D721Med (cell line): ENCODE measurements at places on chromosomes 2 and 18.

DNA sequence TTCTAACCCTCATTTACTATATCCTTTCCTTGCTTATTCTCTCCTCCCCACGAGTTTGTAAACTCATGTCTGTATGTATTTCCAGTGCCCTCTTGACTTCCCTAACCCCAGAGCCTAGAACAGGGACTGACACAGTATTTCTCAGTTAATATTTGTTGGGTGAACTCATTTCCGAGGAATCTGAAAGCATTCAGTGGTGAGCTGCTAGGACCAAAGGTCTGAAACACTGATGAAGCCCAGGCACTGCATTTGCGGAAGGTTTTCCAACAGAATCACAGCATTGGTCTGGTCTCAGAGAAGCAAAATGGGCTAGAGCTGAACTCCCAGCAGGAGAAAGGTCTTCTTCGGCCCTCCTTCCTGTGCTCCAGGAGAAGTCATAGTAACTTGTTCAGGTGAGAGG is 56.8 kb downstream of the SOX11 start:
- DNase-seq = no peak

DNA sequence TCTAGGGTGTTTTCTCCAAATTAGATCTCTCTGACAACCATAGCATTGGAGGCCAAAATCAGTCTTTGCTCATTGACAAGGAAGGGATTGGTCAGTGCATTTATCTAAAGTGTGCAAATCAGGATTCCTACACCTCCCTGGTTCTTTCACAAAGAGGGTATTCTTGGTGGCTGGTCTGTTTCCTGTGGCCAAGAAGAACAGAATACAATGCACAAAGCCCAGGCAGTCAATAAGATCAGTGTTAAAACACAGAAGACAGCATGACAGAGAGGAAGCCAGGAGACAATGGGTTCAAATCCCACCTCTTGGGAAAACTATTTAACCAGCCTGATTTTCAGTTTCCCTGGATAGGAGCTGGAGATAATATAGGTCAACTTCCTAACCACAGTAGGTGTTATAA is 46.1 kb upstream of the THOC1 start:
- DNase-seq = no peak

DNA sequence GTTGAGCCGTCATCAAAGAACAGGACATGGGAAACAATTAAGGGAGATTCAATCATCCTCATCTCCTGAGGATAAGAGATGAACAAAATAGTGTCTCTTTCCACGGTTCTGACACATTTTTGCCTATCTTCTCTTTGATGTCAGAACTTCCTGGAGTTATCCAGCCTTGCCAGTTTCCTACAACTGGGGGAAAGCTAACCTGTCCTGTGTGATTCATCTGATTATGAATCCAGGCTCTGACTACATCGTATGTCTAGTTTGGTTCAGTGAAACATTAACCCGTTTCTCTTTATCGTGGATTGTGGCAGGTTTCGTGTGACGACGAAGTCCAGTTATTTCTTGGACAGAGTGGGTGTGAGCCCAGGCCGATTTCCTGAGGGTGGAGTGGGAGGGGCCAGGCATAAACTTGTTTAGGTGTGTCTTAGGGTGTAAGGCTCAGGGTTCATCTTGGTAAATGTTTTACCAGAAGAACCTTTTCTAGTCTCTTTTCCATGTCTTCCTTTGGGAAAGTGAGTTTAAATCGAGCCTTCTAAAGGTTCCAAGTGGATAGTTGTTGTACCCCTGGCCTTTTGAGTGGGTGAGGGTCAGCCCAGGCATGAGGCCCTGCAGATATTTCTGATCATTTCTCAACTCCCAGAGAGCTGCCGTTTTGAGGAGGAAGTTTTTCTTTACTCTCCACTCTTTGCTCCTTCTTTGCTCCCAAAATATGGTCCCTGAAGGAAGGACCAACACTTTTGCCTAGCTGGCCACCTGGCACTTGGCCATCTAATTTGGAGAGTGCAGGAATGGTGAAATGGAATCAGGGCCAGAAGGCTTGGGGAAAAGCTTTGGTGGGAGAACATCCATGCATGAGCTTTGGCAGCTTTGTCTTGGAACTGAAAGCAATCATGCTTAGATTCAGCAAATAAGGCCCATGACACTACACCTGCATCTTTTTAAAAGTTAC is 50.4 kb upstream of the FZD5 start:
- DNase-seq = no peak

DNA sequence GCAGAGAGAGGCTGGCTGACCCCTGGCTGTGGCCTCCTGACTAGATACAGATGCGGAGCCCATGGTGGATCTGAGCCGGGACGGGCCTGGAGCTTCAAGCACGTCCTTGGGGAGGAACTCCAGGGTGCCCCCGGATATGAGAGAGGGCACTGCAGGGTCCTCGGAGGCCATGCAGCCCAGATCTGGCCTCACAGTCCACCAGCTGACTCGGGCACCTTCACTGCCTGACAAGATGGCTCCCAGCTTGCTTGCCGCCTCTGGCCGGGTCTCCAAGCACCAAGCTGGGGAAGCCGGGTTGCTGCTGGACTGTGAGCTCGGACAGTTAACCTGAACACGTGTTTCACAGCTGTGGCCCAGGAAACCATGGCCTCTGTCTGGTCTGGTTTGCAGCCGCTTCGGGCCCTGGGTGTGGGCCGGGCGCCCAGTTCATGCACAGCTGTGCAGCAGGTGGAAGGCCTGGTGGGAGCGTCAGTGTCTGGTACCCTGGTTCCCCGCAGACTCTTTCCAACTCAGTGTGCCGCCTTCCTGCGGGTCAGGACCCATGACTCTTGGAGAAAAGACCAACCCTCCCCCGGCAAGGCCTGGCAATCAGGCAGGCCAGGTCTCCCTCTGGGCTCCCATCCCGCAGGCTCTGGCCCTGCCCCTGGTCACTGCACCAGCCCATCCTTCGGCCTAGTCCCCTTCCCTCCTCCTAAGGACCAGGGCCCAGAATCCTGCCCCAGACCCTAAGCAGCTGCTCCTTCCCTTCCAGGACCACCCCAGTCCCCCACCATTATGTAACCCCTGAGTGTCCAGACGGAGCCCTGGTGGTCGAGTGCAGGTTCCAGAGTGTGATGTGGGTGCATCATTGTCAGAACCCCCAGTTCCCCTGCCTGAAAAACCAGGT is 74.6 kb upstream of the OTOS start:
- DNase-seq = no peak

DNA sequence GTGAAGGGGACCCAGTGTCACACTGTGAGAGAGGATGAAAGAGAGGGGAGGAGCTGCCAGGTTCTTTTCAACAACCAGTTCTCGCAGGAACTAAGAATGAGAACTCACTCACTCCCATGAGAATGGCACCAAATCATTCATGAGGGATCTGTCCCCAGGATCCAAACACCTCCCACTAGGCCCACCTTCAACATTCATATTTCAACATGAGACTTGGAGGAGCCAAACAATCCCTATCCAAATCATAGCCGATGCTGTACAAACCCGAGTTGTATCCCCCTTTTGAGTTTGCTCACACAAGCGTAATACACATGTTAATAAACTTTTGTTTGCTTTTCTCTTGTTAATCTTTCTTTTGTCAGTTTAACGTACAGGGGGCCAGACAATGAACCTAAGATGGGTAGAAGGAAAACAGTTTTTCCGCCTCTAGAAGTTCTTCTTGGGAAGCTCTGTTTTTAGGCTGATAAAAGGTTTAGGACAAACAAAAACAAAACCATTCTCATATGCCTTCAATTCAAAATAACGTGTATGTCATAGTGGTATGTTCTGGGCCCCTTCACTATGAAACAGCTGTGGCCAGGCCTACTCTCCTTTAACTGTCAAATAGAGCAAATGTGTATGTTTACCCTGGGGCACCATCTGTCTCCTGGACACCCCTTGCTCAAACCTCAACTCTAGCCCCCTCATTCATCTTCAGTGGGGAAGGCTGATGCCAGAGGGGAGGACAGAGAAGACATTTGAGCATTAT is 9.1 kb upstream of the TMEM37 start:
- DNase-seq = no peak

DNA sequence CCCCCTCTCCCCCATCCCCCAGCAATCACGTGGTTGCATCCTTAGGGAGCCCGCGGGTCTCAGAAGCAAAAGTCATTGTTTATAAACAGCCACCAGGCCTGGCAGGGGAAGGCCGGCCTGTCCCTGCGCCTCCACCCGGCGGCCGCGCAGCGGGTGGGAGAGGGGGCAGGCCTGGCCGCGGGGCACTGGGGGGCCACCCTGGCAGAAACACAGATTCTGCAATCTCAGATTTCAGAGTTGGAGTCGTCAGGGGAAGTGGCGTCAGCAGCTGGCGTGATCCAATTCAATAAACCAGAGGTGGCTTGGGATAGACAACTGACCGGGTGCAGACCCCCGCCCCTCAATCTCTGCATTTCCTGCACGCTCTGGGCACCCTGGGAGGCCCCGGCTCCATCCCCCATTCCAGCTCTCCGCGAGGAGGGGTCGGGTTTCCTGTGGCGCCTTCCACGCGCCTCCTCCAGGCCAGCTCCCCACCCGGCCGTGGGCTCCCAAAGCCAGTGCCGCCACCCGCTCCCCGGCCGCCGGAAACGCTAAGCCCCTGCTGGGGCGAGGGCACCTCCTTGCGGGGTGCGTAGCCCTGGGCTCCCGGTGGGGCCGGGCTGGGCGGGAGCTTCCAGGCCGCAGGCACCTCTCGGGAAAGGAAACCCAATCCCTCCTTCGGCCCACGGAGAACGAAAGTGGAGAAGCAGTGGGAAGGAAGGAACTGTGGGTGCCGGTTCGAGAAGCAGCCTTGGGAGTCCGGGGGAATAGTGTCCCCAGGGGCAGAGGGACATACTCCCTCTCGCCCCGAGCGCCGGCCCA is 1.1 kb downstream of the BIN1 start:
- no peak for DNase-seq

DNA sequence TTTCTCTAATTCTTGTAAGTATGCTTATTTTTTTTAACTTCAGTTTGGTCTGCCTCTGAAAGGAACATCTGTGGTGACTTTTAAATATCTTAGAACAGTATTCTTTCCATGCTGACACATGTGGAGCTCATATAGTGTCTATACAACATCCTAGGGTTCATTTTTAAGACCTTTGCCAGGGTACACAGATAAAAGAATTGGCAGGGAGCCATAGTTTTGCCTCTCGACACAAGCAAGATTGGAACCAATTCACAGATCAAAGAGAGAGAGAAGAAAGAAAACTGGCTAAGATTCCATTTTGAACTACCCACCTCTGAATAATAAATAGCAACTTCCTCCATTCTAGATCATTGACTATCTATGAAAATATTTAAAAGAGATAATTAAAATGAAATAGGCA is 142.7 kb upstream of the ST6GAL2 start:
- no peak for DNase-seq

GRCh38 chr2:11940121-11940743 is 193.8 kb downstream of the LPIN1 start:
- no peak for DNase-seq

- DNase-seq = no peak
Observed at GRCh38 chr2:157334797-157335196, 9.2 kb upstream of the ERMN start.

GRCh38 chr18:22185273-22185672 is 15.9 kb downstream of the GATA6 start:
- no peak for DNase-seq

- DNase-seq = no peak
Observed at GRCh38 chr2:2577407-2577831, 246.3 kb upstream of the MYT1L start.

- DNase-seq = no peak
Observed at GRCh38 chr2:182444806-182445205, 18.0 kb upstream of the PDE1A start.

DNA sequence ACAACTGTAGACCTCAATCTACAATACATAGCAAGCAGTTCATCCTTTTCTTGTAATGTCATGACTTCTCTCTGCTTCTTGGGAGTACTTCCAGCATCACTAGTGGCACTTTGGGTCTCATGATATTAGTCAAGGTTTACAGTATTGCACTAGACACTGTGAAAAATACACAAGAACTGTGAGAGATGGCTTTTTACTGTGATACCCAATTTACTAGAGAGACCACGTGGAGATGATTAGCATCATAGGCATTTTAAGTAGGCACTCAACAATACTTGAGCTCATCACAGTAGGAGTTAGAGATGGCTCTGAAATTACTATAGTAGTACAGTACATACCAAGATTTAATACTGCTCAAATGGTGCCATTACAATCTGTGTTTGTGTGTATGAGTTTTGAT is 112.8 kb upstream of the EML6 start:
- DNase-seq = no peak

- DNase-seq = no peak
Observed at GRCh38 chr2:64056021-64056420, 36.8 kb upstream of the VPS54 start.

GRCh38 chr2:113692698-113693428 is 63.6 kb downstream of the SLC35F5 start:
- DNase-seq = no peak

- DNase-seq = no peak
Observed at GRCh38 chr18:46148810-46149209, 44.6 kb downstream of the HAUS1 start.

DNA sequence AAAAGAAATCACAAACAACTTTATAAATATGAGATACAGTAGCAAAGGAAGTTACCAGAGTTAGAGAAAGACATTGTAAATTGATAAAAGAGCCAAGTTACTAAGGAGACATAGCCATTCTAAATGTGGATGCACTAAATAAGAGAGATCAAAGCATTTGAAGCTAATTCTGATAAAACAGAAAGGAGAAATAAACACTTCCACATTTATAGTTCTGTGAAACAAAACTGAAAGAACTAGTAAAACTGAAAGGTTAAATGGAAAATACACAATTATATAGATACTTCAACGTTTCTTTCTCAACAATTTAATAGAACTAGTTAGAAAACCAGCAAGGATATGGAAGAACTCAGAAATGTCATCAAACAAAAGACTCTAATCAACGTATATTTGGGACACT is 309.0 kb upstream of the CDH2 start:
- DNase-seq = no peak

GRCh38 chr2:158025255-158025996 is 76.2 kb upstream of the UPP2 start:
- no peak for DNase-seq

DNA sequence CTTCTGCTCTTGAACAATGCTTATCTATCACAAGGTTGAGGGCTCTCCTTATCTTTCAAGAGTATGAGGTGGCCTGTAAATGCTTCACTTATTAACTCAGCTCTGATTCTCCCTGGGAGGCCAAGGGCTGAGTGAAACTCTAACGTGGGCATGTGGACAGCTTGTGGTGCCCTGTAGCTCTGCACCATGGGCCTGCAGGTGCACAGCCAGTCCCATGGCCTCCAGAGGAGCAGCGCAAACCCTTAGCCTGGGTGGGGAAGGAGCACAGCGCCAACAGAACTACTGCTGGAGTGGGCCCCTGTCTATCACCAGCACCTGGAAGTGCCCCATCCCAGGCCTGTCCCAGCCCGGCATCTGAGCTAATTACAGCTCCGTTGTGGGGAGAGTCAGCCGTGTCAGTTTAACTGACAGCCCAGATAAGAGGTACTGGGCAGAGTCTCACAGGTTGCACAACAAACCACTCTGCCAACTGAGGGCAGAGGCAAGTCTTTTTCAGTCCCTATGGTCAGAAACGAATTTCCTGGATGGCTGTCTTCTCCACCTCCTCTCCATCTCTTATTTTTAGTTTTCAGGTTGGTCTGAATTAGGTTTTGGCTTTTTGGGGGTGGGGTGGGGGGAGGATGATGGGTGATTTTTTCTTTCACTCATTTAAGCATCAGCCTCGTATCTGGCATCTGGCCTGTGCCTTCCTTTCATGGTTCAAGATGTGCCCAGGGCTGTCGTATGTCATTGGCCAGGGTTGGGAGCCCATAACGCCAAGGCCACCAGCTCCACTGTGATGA is 219.5 kb downstream of the BCL2 start:
- DNase-seq = no peak

GRCh38 chr2:225025917-225026571 is 16.2 kb downstream of the DOCK10 start:
- DNase-seq = no peak
